ENCODE measurements at places on chromosomes 5 and 9. TPM values are rescaled to one million over a fixed set of nuclear protein-coding genes. Genes with fewer than 3 reads are reported as not detected.

The FOXD4L4 gene
- 0.14 TPM for total RNA-seq

DNA sequence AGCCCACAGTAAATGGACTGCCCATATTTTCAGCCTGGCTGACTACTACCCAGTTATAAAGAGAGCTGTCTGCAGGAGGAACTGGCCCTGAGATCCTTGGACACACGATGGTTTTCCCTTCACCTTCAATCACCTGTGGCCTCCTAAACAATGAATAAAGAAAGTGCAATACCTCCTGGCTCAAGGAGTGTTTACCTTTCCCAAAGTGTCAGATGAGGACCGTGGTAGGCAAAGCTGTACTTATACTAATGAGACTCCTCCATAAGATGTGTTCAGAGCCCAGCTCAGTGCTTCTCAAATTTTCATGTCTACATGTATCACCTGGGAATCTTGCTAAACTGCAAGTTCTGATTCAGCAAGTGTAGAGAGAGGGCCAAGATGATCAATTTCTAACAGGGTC is 284.5 kb upstream of the VLDLR start:
- DNase-seq: no peak

GRCh38 chr9:77834898-77835488 is 186.9 kb upstream of the GNA14 start:
- no peak for DNase-seq

DNA sequence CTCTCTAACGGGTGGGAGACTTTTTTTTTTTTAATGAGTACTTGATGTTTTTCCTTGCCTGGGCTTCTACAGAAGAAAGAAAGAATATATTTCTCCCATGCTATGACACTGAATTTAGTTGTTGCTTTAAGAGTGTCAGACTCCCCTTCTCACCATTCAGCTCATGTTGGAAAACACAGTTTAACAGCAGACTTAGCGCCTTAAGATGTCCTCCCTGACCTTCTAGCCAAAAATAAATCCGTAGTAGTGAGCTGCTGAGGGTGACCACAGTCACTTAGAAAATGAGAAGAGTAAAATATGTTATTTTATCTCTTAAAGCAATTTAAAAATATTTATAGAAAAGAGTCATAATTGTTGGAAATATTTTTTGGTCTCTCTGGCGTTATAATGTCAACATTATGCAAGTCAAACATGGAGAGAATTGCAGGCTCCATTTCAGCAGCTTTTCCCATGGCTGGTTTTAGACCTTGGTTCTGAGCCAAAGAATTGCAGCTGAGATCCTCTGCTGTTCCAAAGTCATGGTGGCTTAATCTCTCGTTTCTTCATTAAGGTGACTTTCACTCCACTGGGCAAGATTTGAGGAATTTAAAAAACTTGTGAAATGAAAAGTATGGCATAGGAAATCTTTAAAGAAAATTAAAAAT is 143.5 kb downstream of the GHR start:
- DNase-seq: no peak

The C7 gene
- not detected for total RNA-seq

DNA sequence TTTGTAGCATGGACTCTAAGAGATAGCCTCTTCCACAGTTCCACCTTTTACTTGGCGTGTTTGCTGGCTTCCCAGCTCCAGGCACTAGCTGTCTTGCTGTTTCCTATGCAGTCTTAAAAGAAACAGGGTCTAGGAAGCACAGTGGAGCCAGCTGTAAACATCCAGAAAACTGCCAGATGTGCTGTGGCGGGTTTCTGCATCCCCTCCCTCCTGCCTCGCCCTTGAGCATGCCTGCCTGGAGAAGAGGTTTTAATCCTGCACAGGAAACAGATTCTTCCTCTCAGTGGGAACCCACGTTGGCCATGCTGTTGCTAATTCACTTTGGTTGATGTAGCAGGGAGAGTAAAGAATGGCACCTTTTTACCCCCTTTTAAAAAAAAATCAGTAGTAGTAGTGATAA is 121.3 kb downstream of the RPS23 start:
- DNase-seq: no peak
